ENCODE measurements at places on chromosomes 3 and 15. TPM values are rescaled to one million over a fixed set of nuclear protein-coding genes. Genes with fewer than 3 reads are reported as not detected.

DNA sequence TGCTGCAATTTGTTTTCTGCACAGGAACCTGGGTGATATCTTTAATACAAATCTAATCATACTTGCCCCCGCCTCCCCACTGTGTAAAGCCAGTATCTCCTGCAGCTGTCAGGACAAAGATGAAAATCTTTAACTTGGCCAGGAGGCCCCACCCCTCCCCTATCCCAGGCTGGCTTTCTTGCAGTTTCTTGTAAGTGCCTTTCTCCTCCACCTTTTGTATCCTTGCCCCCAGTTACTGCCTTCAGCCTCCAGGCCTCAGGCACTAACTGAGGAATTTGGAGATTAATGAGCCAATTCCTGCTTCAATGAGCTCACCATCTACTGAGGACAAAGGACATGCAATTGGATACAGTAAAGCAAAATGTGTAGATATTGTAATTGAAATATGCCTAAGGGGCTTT, 6.5 kb downstream of the GCSAM start:
- DNase-seq, result no peak

DNA sequence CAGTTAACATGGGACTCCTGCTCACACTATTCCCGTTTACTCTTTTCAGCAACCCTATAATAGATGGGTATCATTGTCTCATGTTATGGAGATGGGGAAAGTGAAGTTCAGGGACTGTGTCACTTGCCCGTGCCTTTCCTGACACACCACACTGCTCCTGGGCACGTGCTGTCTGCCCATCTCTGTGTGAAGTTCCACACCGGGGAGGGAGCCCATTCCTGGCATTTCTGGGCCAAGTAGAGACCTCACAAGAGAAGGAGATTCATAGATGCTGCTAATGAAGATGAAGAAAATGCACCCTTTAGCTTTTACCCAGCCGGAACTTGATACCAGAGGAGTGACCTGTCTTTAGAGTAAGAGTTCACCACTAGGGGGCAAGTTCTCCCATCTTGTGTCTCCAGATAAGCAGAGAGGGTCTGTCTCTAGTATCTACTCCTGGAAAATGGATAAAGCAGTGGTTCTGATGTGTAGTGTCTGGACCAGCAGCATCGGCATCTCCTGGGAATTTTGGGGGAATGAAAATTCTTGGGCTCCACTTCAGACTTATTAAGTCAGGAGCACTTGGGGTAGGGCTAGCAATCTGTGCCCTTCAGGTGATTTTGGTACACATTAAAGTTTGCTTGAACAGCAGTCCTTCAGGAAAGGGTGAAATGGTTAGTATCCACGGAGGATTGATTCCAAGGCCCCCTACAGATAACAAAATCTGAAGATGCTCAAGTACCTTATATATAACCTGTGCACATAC, 2.0 kb upstream of the TOPBP1 start:
- DNase-seq, result no peak

DNA sequence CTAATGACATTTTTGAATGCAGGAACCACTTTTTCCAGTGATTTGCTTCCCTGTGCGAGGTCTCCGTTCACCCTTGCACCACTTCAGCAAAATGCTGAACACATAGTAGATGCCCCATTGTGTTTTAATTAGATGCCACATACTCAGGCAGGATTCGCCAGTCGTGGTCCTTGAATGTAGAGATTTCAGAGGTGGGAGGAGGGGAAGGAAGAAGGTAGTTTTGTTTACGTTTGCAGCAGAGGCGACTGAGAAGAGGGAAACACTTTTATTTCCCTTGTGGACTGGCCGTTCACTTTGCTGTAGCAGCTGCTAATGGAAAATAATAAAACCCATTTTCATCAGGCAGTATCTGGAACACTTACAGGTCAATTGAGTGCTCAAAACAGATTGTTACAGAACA, 262.8 kb upstream of the TBL1XR1 start:
- DNase-seq, result no peak

GRCh38 chr3:141258973-141259372, 27.3 kb downstream of the PXYLP1 start:
- no peak for DNase-seq

The PIK3CB gene
- 17.6 TPM for total RNA-seq

- no peak for DNase-seq
Observed at GRCh38 chr15:22866079-22866478, 27.6 kb downstream of the NIPA2 start.

DNA sequence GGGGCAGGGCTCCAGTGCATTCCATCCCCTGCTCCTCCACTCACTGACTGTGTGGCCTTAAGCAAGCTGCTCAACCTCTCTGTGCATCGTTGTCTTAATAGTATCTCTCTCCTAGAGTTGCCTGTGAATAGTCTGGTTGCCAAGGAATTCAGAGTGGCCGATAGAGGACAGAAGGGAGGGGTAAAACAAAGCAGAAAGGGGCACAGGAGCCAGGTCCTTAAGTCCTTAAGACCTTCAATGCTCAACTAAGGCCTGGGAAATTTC, 13.7 kb upstream of the CYP11A1 start:
- DNase-seq, result no peak

Data from CD8-positive, alpha-beta memory T cell (primary cell).